ENCODE measurements at places on chromosomes 13 and 19. TPM values are rescaled to one million over a fixed set of nuclear protein-coding genes. Genes with fewer than 3 reads are reported as not detected.

- DNase-seq, result peak; percentile 83
Measured at GRCh38 chr19:3175781-3176714, 2.5 kb upstream of the S1PR4 start.

GRCh38 chr19:11856596-11857250 lies 8.2 kb downstream of the ZNF439 start:
- DNase-seq, result no peak

The LAIR2 gene
- not detected for total RNA-seq

The CEACAM19 gene
- total RNA-seq, result 2.6 TPM

The AZU1 gene
- not detected for total RNA-seq

DNA sequence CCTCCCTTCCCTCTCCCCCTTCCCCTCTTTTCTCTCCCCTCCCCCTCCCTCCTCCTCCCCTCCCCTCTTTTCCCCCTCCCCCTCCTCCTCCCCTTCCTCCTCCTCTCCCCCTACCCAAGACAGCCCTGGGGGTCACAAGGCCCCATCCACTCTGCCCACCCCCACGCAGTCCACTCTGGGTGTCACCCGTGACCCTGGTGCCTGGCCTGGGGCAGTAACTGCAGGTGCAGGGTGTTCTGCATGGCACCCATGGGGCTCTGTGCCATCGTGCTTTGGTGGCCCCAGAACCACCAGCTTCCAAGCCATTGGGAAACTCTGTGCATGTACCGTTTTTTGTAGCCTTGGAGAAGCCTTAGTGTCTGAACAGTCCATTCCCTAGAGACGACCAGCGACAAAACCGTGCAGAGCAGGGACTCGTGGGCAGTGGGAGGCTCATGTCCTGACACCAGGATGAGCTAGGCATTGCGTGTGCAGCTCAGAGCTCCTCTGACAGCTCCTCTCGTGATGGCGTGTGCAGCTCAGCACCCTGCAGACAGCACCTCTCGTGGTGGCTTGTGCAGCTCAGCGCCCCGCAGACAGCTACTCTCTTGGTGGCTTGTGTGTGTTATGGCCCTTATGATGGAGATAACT lies 43.7 kb upstream of the F7 start:
- DNase-seq, result no peak

The ELSPBP1 gene
- total RNA-seq, result not detected

- no peak for DNase-seq
Measured at GRCh38 chr19:31559494-31559893, 210.3 kb upstream of the TSHZ3 start.

DNA sequence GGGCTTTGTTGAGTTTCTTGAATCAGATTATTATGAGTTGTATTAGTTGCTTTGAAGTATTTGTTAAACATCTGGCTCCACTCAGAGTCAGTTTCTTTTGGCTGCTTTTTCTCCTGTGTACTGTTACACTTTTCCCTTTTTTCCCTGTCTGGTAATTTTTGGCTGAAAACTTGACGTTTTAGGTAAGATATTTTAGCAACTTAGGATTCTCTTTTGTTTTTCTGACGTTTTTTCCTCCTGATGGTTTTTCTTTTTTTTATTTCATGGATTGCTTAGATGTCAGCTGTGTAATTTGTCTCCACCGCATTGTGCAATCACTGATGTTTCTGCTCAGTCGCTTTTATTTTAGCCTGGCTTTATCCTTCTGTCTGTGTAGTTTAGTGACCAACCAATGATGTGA lies 20.7 kb downstream of the RFC3 start:
- peak; percentile 81 for DNase-seq

GRCh38 chr19:13051557-13052165 lies 51.0 kb downstream of the LYL1 start:
- peak; percentile 78 for DNase-seq

DNA sequence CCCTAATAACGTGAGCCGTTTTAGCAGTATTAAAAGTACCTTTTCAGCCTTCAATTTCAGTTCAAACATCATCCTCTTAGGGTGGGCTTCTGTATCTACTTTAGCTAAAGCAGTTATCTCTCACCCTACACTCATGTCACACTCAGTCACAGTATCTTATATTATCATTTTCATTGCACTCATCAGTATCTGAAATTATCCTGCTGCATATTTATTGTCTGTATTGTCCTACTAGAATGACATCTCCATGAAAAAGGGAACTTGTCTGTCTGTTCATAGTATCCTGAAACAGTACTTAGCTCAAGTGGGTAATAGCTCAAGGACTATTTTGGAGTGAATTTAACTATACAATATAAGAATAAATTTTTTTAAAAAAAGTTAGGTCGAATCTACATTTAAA lies 19.9 kb upstream of the RFC3 start:
- DNase-seq, result no peak

GRCh38 chr19:48303866-48304265 lies 21.5 kb upstream of the EMP3 start:
- no peak for DNase-seq

- DNase-seq, result no peak
Measured at GRCh38 chr13:41028051-41028450, 8.9 kb upstream of the ELF1 start.

DNA sequence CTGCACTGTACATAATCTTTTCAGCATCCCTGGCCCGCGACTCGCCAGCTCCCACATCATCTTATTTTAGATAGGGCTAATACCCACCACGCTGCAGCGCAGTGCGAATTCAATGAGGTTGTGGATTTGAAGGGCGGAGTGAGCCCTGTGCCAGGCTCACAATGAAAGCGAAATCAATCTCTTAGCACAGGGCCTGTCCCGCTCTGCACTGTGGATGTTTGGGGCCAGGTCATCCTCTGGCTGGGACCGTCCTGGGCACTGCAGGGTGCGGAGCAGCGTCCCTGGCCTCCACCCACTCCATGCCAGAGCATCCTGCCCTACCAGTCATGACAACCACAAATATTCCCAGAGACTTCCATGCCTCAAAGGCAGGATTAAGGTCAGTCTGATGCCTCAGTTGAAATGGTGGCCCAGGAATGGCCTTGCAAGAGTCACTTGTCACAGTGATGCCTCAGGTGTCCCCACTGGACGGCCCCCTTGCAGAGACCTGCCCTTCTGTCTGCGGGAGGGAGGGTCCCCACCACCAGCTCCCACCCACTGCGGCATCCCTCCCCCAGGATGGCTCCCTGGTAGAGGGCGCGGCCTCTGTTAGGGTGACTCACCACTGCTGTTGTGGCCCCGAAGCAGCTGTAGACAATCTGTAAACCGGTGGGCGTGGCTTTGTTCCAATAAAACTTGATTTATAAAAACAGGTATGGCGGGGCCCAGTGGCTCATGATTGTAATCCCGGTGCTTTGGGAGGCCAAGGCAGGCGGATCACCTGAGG lies 5.6 kb downstream of the UHRF1 start:
- DNase-seq, result peak; percentile 92

The CGB5 gene
- not detected for total RNA-seq

The CYP2B6 gene
- not detected for total RNA-seq

GRCh38 chr13:82833923-82834322 lies 1048.4 kb downstream of the SLITRK1 start:
- no peak for DNase-seq

The CYP2F1 gene
- not detected for total RNA-seq

The URAD gene
- total RNA-seq, result not detected

The SIGLEC9 gene
- total RNA-seq, result under 0.01 TPM

- peak; percentile 74 for DNase-seq
Measured at GRCh38 chr19:10230861-10231611, at the start of gene S1PR2. TSS of gene S1PR2 (minus strand) at chr19:10231331. CDS start at chr19:10224905, 6,426 bp downstream.

DNA sequence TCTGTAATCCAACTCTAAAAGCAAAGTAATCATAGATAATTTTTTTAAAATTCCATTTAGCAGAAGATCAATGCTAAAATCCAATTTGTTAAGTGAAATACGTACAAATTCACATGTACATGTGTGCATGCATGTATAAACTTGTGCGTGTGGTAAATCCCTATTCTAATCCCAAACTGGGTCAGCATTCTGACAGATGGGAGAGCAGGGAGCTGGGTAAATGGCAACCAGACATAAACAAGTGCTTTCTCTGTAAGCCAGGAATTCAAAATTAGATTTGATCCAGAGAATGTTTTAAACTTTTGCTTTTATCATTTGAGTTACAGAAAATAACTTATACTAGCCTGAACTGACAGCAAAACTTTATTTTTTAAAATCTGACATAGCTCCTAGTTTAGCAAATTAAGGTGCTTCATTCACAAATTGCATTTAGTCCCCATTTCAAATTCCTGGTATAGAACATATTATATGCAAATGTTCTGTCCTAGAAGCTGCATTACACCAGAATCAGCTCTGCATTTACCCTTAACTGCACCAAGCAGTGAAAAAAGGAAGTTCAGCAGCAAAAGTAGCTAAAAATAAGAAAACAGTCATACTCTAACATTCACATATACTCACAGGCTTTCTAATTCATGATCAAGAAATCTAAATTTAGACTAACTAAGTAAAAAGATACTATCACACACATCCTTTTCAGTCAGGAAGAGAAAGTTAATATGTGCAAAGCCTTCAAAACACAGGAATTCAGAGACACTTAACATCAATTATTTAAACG lies 32.6 kb downstream of the UBL3 start:
- no peak for DNase-seq

The DKKL1 gene
- total RNA-seq, result 0.32 TPM

DNA sequence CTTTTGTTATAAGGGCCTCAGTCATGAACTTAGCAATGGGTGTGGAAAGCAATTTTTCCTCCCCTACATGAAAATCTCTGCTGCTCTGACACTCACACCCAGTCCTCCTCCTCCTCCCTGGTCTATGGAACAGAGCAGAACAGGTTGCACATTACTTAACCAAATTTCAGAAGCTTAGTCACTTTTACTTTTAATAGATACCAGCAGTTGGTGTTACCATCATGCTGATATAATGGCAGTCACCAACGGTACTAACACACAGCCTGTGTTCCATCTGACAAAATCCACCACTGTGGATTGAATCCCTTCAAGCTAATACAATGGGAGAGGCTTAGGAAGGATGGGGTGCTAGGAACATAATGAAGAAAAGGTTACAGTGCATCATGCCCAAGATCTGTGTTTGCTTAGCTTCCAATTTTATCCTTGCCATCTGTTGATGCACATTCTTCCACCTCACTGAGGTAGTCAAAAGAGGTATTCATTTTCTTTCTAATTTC lies 9.8 kb downstream of the TPT1 start:
- no peak for DNase-seq

- no peak for DNase-seq
Measured at GRCh38 chr13:30529085-30529834, 63.5 kb upstream of the HMGB1 start.

GRCh38 chr13:64369121-64369520 lies 2861.0 kb downstream of the PCDH9 start:
- no peak for DNase-seq

- peak; percentile 86 for DNase-seq
Measured at GRCh38 chr19:18594096-18594823, 5.7 kb downstream of the REX1BD start.

- DNase-seq, result peak; percentile 38
Measured at GRCh38 chr13:113491418-113491883, 940 bp upstream of the DCUN1D2 start.

DNA sequence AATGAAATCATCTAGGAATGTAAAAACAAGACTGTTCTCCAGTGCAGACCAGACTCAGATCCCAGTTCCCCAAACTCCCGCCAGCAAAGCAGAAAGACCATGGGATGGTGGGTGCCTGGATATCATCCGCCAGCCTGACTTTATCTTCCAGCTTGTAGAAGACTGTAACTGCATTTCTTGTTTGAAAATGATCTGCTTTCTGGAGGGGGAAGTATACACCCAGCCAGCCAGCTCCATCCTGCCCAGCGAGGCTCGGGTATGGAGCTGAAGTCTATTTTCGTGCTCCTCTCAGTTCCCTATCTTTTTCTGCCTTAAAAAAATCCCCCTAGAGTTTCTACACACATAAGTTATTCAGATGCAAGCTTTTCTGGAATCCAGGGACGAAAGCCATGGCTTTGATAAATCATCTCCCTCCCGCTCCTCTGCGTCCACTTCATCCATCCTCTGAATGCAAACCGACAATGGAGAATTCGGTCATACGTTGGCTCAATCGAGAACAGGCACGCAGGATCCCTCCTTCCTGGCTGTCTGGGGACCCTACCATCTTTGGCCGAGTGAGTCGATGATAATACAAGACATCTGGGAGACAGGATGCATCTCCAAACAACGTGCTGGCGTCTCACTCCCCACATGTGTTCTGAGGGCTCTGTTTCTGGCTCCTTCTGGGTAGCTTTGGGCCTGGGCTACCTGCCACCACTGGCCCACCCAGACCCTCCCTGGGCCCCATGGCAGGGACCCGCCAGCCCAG lies 31.2 kb downstream of the CEBPG start:
- no peak for DNase-seq

GRCh38 chr19:21603431-21604231 lies 98.2 kb downstream of the ZNF429 start:
- DNase-seq, result peak; percentile 18

The CPAMD8 gene
- total RNA-seq, result 0.64 TPM

The RFPL4A gene
- total RNA-seq, result not detected

- no peak for DNase-seq
Measured at GRCh38 chr19:34241513-34242337, 12.6 kb upstream of the GARRE1 start.

- DNase-seq, result no peak
Measured at GRCh38 chr19:42426643-42427042, 545 bp downstream of the LIPE start.
